ENCODE measurements at places on chromosomes 11 and 22. TPM values are rescaled to one million over a fixed set of nuclear protein-coding genes. Genes with fewer than 3 reads are reported as not detected.

The APOBEC3A gene
- not detected for total RNA-seq

The H19 gene
- not detected for total RNA-seq

The POU2AF1 gene
- 35.2 TPM for total RNA-seq

The SUSD2 gene
- total RNA-seq, result 0.32 TPM
